Placental pericyte (primary cell): ENCODE measurements at places on chromosomes 1 and 21. TPM values are rescaled to one million over a fixed set of nuclear protein-coding genes. Genes with fewer than 3 reads are reported as not detected.

The DISP3 gene
- total RNA-seq, result under 0.01 TPM in 1 of 2 replicates, not detected in the other

The HSD11B1 gene
- total RNA-seq, result 11.6 and 18.6 TPM in 2 replicates

The CHRM3 gene
- under 0.01 TPM in 2 replicates for total RNA-seq

The RNASEL gene
- 4.2 and 4.3 TPM in 2 replicates for total RNA-seq

The CYYR1 gene
- total RNA-seq, result not detected in 2 replicates

The TNFSF4 gene
- 7.4 and 9.3 TPM in 2 replicates for total RNA-seq

The SPTA1 gene
- not detected in 2 replicates for total RNA-seq

The C1orf116 gene
- 0.14 TPM in 1 of 2 replicates, not detected in the other for total RNA-seq

The FH gene
- 62.6 and 113 TPM in 2 replicates for total RNA-seq

The TMEM82 gene
- not detected in 2 replicates for total RNA-seq

The GPR153 gene
- 10.2 and 14.4 TPM in 2 replicates for total RNA-seq

The FAM151A gene
- total RNA-seq, result not detected in 2 replicates

The LMX1A gene
- not detected in 2 replicates for total RNA-seq

The CASQ1 gene
- total RNA-seq, result 0.14 TPM in 1 of 2 replicates, not detected in the other

The CDC42BPA gene
- 75.7 and 91.5 TPM in 2 replicates for total RNA-seq

The C1orf141 gene
- not detected in 2 replicates for total RNA-seq

The OR2L2 gene
- not detected in 2 replicates for total RNA-seq

The CELA2A gene
- 0.44 TPM in 1 of 2 replicates, not detected in the other for total RNA-seq

The RASSF5 gene
- 0.72 and 5.5 TPM in 2 replicates for total RNA-seq

The NUDT4B gene
- 40.9 and 57.8 TPM in 2 replicates for total RNA-seq

The NCMAP gene
- not detected in 2 replicates for total RNA-seq

The ICOSLG gene
- total RNA-seq, result 0.57 and 1.1 TPM in 2 replicates

The SLC2A1 gene
- 118 and 246 TPM in 2 replicates for total RNA-seq

The KRTAP12-2 gene
- not detected in 2 replicates for total RNA-seq

The RGL1 gene
- total RNA-seq, result 28.7 and 35.1 TPM in 2 replicates

The PALMD gene
- 1.4 TPM in 1 of 2 replicates, not detected in the other for total RNA-seq
